Coronary artery (tissue), 2 donors: ENCODE measurements at places on chromosomes 4 and X.

DNA sequence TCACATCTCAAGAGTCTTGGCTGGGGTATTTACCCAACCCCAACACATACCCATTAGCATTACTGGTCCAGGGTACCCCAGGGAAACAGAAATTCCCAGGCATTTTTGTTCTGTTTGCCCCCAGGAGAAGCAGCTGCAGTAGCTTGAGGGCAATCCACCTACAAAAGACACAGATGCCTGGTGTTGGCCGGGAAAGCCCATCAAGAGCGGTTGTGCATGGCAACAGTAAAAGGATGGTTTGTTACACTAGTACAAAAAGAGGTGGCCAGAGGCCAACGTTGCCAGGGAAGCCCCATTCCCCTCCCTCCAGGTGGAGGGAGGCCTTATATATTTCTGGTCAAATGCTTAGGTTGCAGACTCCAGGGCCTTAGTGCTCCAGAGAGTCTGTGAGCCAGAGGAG is 637.8 kb downstream of the BCOR start:
- DNase-seq, result no peak

- no peak for DNase-seq
These were observed 119.9 kb downstream of the FAM13A start for GRCh38 chr4:88937081-88937480.

- DNase-seq, result no peak
These were observed 95.5 kb downstream of the SOWAHB start for GRCh38 chr4:76802236-76803021.

- no peak for DNase-seq
These were observed 218.9 kb upstream of the PPP1R2C start for GRCh38 chrX:42996861-42997260.

- DNase-seq, result no peak
These were observed 50.2 kb upstream of the GRIA2 start for GRCh38 chr4:157170321-157170720.

DNA sequence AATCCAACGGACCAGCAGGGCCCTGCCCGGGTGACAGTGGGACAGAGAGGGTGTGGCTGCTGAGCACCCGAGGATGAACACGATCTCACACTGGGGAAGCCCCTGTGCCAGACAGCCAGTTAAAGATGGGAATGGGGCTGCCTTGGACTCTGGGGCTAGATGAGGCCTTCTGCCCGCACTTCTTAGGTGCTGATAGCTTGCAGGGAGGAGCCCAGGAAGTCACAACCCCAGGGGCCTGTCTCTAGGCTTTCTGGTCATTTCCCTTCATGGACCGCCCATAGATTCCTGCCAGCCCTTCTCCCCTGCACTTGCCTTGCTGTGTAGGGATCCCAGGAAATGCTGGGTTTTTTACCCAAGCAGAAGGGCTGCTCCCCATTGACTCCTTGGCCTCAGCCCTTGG is 6.2 kb downstream of the ZNF275 start:
- peak; percentile 35 for DNase-seq

DNA sequence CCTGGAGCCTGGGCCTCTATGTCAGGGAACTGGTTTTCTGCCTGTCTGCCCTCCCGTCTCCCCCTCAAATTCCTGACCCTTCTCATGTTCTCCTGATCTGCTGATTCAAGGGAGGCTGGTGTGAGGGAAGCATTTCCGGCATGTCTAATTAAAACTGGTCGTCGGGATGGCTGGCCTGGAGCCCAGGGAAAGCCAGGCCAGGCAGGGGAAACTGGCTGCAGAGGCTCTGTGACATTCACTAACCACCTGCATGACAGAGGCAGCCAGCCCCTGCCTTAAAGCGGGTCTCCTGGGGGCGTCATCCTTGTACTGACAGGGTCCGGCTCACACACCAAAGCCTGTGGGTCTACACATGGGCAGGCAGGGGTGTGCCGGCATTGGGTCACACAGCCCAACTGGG is 35.2 kb downstream of the ABLIM2 start:
- no peak for DNase-seq

DNA sequence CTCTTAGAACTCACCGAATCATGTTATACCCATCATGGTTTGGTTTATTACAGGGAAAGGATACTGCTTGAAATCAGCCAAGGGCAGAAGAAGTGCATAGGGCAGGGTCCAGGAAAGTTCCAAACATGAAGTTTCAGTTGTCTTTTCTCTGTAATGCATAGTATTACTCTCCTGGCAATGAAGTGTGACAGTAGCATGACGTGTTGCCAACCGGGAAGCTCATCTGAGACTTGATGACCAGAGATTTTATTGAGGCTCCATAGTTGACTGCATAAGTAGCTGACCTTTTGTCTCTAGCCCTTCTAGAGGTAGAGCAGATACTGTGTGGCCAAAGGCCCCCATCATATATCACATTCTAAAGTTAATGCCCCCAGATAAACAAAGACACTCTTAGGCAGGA is 72.1 kb downstream of the BEND4 start:
- no peak for DNase-seq

DNA sequence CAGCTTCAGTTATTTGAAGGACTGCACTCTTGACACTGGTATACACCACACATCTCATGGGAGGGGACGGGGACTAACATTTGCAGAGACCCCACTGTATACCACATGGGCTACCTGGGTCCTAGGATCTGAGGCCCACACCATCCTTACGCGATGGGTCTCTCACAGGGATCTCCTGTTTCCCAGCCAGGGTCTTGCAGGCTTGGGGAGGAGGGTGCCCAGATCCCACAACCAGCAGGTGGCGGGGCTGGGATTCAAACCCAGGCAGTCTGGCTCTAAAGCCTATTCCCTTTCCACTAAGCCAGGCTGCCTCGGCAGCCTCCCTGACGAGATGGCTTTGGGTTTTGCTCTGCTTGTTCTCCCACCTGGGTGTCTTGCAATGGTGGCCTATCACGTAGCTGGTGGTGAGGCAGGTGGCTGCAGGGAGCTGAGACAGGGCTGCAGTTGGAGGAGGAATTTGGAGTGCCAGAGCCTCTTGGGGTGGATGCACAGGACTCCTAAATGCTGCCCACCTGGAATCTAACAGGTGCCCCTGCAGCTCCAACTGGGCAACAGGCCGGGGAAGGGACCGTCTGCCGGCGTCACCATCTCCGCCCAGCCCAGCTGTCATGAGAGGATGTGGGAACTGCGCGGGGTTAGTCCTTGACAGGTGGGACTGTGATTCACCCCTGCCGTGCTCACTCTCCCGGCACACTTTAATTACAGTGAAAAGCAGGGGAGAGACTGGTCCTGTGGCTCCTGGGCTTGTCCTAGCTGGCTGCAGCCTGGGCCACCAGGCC is 110.7 kb downstream of the PSAPL1 start:
- no peak for DNase-seq

GRCh38 chr4:7854216-7854615 is 85.4 kb downstream of the AFAP1 start:
- DNase-seq, result no peak

DNA sequence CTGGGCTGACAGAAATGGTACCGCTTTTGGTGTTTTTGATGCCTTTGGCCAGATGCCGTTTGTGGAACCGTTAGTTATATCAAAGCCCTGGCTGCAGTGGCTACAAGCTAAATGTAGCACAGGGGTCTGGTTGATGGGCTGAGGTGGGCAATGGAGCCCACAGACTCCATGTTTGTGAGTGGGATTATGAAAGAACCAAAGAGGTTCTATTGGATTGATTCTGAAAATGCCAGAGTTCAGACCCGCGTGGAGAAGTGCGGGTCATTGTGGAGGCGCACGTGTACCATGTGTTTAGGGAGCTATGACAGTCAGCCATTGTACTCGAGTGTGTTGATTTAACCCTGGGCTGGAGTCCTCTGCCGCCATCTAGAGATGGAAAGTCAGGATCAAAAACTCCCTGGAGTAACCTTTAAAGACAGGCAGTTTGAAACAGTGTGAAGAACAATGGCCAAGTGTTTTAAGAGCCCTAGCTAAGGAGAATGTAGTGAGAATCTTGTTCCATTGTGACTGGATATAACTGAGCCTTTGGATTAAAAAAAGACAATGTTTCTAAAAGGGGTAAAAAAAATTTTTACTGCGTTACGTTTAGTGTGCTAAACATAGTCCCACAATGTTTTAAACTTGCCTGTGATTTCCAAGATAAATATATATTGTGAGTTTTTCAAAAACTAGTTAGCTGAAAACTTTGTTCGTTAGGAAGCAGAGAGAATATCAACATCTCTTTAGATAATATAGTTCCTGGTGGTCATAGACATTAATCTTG is 12.7 kb downstream of the ART3 start:
- DNase-seq, result no peak

DNA sequence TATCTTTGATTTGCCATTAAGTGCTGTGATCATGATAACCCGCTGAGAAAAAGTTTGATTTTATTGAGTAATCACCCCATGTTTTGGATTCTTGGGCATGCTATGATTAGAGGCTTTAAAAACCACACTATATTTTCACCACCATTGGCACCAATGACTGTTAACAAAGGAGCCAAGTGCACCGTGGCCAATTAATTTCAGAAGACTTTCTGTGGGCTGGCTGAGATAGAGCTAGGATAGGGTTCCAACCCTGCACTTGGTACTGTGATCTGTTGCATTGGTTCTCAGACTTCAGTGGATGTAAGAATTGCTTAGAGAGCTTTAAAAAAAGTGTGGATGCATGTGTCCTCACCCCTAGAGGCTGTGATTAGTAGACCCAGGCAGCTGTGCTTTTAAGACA is 32.4 kb downstream of the OCRL start:
- no peak for DNase-seq

DNA sequence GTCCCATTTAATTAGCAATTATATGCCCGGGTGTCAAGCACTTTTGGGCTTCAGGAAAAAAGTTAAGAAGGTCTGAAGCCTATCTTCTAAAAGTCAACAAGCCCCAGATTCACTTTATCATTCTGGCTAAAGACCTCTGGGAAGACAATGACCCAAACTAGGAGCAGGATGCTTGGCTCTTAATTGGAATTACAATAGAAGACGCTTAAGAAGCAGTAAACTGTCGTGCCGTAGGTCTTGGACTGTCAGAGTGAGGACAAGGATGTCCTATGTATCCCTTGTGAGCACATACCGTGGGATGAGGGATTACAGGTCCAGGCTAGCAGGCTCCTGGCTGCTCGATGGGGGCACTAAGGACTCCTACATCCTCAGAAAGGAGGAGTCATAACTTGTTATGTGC is 3.2 kb upstream of the ARHGAP36 start:
- DNase-seq, result no peak

GRCh38 chrX:649166-649565 is 18.6 kb downstream of the SHOX start:
- no peak for DNase-seq

- DNase-seq, result no peak
These were observed 96.6 kb upstream of the KCNIP4 start for GRCh38 chr4:22045051-22045630.

DNA sequence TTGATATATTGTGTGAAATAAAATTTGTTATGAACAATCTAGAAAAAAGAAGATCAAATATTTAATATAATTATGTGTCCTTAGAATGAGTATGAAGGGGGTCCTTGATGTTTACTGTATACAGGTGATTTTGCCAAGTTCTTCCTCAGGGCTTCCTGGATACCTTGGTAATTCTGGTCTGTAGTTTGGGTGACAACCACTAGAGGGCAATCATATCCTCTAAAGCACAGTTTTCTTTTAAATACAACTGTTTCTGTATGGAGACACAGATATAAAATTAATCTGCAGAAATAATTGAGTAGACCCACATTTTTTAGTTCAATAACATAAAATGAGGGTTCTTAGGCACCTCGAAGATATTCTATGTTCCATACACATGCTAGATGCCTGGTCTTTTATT is 157.7 kb downstream of the SPANXN1 start:
- no peak for DNase-seq

DNA sequence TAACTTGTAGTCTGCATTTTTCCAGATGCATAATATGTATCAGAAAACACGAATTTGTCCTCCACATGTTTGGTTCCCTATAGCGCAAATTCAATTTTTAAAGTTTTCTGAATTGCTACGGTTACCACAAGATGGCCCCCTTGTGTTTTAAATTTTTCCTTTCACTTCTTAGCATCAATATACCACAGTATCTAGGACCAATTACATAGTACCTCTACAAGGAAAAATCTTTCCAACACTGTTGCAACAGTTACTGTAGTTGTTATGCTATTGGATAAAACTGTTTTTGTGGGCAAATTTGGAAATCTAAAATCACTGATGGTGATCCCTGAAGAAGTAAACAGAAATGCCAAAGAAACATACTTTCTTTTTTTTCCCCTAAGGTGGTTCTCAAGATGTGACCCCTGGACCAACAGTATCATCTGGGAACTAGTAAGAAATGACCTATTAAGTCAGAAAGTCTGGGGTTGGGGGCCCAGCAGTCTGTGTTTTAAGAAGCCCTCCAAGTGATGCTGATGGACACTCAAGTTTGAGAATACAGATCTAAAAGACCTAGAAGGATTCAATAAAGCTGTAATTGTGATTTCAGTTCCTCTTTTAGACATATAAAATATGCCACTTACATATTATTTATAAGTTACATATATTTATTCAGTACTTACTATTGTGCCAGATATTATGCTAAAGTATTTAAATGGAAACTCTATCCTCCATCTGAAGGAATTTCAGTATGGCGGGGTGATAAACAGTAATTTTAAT is 3.1 kb downstream of the ZGRF1 start:
- no peak for DNase-seq
